Cardiac muscle cell (in vitro differentiated cells and primary cell): ENCODE measurements at places on chromosomes 5 and 9.
A peak's percentile ranks its signal among the peaks of the same experiment; 100 is the strongest.

- DNase-seq: no peak
Measured at GRCh38 chr9:108099854-108100253, 610.3 kb upstream of the KLF4 start.

- DNase-seq: no peak
Measured at GRCh38 chr5:71880536-71880935, 161.5 kb downstream of the CARTPT start.

DNA sequence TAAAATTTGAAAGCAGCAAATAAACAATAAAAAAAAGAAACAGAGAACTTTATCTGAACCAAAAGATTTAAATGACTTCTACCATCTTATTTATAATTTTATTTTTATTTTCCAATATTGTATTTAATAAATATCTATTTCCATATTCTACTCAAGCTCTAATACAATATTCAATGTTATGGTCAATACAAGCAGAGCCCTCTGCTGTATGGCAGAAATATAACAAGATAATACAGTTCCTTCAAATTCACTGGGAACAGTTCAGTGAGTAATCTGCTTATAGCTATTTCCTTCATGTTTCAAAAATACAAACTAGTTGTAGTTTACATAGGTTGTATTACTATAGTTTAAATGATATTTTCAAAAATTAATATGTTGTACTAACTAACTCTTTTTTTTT is 332.7 kb downstream of the PRDM9 start:
- no peak for DNase-seq

DNA sequence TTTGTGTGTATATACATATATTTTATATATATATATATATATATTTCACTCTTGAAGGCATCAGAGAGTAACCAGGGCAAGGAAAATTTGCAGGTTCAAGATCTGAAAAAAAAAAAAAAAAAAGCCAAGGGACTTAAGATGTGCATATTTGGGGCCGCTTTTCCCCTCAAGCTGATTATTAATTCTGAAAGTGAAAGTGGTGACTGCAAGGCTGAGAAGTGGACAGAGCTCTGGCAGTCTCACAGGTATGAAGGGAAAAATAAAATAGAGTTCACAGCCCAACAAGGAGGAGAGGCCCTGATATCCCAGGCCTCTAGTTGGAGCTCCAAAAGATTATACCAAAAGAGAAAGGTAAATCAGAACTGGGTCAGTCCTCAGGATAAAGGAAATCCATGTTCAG is 234.4 kb upstream of the GAS1 start:
- no peak for DNase-seq

DNA sequence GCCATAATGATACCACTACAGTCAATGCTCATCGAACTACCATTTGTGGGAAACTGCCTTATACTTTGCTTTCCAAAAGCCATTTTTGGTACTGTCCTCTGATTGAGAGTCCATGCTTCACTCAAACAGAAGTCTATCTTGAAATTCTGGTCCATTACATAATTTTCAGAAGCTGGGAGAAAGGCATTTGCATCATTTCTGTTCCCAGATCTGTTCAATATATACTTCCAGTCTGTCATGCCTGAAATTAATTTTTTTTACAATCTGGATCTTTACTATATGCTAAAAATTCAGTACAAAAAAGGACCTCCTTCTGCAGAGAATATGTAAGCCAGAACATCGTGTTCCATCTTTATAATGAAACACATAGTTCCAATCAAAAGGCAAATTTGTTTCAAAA is 528.9 kb upstream of the MEF2C start:
- DNase-seq: no peak

GRCh38 chr5:156920042-156920860 is 42.8 kb downstream of the TIMD4 start:
- peak; percentile 5 for DNase-seq

DNA sequence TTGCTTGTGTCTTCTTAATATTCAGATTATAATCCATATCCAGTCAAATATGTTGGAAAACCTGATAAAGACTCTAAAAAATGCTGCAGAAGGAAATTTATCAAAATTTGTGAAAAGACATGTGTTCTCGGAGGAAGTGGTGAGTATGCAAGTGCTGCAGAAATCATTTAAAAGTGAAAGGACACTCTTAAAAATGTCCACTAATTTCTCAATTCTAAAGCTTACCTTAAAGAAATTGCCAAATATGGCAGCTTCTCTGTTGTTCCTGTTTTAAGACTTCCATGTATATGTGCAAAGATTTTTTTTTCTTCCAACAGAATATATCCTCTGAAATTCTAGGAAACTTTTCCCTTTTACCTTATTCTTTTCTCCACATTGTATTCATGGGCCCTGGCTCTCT is 32.4 kb downstream of the PTCD2 start:
- DNase-seq: no peak

DNA sequence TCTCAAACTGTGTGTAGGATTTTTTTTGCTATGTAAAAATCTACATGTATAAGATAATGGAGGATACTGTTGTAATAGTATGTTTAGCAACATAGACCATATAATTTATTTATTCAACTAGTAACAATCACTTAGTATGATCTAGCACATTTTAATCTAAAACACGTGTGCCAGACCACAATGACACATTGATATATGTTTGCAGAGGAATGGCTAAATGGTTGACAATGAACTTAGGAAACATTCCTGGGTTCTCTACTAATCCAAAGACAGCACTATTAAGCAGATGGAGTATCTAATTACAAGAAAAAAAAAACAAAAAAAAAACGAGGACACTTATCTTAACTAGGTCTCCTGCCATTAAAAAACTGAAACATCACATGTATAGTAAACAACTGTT is 261.7 kb upstream of the PAPPA start:
- no peak for DNase-seq

DNA sequence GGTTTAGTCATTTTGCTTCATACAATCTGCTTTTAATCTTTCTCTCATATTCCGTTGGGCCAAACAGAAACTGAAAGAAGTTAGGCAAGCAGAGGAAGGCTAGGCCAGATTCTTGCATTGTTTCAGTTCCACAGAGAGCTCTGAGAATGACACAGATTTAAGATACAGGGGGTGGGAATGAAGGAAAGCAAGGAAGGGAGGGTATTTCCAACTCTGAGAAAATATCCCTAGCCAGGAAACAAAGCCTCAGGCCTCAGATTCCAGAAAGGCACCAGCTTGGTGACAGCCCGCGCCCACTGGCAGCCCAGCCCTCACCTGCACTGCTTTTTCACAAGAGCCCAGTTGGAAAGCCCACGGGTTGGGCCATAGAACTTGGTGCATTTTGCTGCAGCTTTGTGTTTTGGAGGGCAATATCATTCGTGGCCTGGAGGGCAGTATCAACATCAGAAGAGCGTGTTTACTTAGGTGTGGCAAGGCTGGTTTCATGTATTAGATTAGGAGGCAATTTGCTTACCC is 63.5 kb downstream of the ENC1 start:
- no peak for DNase-seq

- no peak for DNase-seq
Measured at GRCh38 chr9:113598451-113598850, 134.9 kb downstream of the RGS3 start.

DNA sequence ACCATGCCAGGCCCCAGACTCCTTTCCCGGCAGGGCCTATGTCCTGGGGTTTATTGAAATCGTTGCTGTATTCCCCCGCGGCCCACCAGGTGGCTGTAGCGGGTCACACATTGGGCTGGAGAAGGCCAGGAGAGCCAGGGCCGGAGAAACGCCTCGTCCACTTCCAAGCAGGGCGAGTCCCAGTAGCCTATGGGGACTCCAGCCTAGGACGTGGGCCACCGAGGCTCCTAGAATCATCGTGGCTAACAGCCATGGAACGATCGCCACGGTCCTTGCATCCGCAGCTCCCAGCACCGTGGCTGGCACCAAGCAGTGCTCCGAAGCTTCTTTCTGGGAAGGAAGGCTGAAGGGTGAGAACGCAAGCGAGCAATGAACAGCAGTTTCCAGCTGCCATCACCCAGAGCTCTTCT is 87.7 kb downstream of the ENTREP1 start:
- DNase-seq: peak; percentile 84

GRCh38 chr5:119512277-119512676 is 60.0 kb downstream of the HSD17B4 start:
- peak; percentile 8 for DNase-seq

GRCh38 chr5:116404016-116404415 is 170.6 kb downstream of the SEMA6A start:
- no peak for DNase-seq

- peak; percentile 82 for DNase-seq
Measured at GRCh38 chr5:72818866-72819534, 2.5 kb downstream of the TNPO1 start.

DNA sequence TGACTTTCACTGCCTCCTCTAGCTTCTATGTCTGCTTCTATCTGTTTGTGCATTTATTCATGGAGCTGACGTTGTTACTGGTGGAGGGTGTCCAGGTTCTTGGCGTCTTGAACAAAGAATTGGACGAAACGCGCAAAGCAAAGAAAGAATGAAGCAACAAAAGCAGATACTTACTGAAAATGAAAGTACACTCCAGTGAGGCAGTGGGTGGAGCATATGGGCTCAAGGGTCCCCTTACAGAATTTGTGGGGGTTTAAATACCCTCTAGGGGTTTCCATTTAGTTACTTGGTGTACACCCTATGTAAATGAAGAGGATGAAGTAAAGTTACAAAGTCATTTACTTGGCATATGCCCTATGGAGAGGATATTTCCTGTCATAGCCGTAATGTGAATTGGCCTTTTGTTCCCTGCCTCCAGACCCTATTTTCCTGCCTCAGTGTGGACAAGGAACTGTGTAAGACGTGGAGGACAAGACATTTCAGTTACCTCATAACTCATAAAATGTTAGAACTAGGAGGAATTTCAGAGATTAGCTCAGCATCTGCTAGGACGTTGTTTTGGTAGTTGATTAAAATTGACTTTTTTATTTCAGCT is 3.1 kb downstream of the POLR3G start:
- no peak for DNase-seq

GRCh38 chr9:19102181-19102630 is 498 bp downstream of the HAUS6 start:
- DNase-seq: peak; percentile 30

DNA sequence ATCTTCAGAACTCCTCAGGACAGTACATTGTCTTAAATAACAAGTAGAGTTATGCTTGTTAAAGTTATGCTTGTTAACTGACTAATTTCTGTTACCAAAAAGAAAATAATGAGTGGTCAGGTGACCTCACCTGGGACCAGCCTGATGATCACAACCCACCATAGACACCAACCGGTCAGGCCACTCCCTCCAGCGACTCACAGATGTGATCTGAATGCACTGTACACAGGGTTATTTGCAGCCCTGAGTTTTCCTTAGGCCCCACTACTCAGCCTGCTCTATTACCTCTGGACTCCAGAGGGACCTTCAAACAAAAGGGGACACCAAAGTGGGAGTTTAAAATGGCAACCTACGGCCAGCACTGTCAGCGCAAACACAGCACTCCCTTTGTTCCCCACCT is 55.3 kb downstream of the ARSB start:
- no peak for DNase-seq

GRCh38 chr9:79559495-79560181 is 12.1 kb upstream of the TLE4 start:
- DNase-seq: no peak

- no peak for DNase-seq
Measured at GRCh38 chr9:6147846-6148245, 67.8 kb upstream of the IL33 start.

GRCh38 chr5:33075731-33076130 is 364.6 kb downstream of the NPR3 start:
- no peak for DNase-seq

DNA sequence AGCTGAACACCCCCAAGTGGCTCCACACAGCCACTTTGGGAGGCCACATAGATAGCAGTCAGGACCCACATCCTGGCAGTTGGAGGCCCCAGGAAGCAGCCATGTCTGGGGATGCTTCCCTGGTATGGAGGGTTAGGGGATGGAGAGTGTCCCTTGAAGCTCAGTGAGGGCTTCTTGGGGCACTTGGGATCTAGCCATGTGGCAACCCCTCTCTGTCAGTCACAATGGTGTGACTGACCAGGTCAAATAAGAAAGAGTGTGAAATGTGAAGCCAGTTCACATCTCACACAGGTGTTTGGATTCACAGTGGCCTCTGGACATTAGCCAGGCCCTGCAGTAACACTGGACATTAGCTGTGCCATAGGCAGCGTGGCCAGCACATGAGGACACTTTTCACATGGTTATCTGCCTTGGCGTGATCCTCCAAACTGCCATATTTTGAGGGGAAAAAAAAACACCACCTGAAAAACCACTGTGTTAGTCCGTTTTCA is 53.9 kb upstream of the IL17B start:
- no peak for DNase-seq

DNA sequence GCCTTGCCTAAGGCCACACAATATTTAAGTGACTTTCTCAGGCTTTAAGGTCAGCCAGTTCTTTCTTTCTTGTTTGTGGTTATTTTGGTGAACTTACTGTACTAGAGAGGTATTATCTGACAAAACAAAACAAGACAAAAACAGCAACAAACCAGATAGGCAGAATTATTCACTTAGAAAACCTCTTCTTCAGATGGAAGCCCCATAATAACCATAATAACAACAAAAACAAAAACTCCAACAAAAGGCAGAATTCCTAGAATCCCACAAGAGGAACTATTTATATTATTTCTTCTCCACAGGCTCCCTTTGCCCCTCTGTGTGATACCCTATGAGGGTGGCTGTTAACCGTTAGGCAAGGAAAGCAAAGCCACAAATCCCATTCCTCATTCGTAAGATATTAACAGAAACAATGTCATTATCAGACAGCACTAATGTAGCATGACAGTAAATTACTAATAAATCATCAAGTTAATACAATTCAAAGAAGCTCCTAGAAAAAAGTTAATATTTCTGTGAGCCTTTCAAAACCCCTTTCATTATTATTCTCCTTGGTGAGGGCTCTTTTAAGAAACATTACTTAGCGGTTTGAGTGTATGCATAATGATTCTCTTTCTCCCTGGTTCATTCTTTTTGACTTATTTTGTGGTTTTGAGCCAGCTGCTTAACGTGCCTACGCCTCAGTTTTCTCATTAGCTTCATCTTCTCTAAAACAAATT is 274.9 kb downstream of the EFNA5 start:
- DNase-seq: no peak
